Midbrain (tissue), 1 donor: ENCODE measurements at places on chromosomes 3 and 15.

- no peak for DNase-seq
Measured at GRCh38 chr3:61181874-61182273, 69.4 kb downstream of the FHIT start.

DNA sequence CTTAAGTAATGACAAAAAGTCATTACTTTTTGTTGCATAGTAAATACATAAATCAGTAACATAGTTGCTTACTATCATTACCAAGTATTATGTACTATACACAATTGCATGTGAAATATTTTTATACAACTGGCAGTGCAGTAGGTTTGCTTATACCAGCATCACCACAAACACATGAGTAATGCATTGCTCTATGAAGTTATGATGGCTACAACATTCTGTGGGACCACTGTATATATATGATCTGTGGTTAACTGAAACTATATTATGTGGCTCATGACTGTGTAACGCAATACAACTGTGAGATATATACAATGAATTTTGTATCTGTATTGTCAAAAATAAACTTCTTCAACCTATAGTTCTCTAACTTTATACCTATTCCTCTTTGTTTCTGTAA is 113.7 kb upstream of the RBMS3 start:
- no peak for DNase-seq

- no peak for DNase-seq
Measured at GRCh38 chr3:122956693-122957455, 70.7 kb downstream of the SEMA5B start.

GRCh38 chr3:124976383-124976782 is 41.8 kb upstream of the MUC13 start:
- DNase-seq = no peak
